ENCODE measurements at places on chromosomes 2 and 18.

- DNase-seq: peak; percentile 71
Measured at GRCh38 chr18:79950515-79951341, 725 bp downstream of the SLC66A2 start.

DNA sequence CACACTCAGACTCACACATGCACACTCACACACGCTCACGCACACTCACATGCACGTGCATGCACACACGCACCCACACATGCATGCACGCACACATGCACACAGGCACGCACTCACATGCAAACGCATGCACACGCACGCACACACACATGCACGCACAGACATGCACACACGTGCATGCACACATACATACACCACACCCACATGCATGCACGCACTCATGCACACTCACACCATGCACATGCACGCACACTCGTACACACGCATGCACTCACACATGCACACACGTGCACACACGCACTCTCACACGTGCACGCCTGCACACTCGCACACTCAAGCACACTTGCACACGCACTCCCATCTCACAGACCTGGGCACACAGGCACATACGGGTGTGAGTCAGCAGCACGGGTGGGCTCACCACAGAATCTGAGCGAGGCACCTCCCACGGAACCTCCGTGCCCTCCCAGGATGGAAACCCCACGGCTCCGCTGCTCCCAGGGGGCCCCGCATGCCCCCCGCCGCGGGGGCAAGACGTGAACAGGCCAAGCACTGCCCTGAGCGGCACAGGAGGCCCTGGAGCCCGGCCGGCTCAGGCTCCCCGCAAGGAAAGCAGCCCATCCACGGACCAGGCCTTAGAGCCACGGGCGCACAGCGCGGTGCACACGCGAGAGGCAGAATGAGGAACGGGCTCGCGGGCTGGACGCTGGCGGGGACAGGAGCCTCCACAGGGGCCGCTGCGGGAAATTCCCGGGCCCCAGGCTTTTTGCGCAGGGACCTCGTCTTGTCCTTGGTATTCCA is 8.4 kb upstream of the KCNG2 start:
- no peak for DNase-seq

DNA sequence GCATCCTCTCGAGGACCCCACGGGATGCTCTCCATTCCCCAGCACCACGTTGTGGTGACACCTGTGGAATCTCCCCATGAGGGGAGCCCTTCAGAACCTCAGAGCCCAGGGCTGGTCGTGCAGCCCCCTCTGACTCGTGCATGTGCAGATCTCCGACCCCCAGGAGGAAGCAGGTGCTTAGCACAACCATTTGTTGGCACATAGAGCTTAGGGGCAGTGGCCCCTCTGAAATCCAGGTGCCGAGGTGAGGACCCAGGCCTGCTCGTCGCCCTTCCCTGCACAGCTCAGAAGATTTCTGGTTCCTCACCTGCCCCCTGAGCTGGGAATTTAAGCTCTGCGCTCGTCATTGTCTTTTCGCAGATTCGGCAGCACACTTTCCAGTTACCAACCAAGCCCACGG is 1.3 kb upstream of the OTOS start:
- no peak for DNase-seq

- DNase-seq: no peak
Measured at GRCh38 chr2:148503516-148503915, 141.0 kb upstream of the EPC2 start.

DNA sequence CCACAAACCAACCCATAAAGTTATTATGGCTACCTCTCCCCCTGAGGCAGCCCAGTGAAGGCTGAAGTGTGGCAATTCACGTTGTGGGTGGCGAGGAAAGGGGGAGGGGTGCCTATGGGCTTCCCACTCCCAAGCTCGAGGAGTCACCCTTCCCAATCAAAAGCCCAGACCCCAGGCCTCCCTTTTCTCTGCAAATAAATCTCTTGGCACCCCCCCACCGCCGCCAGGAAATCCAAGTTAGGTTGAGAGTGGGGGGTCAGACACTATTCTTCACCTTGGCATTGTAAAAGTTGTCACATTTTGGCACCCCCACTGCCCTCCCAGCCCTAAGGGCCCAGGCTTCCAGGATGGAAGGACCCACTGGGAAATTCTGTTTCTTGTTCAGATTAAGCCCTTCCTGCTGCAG is 6.9 kb downstream of the ANKRD53 start:
- DNase-seq: no peak

GRCh38 chr2:240365971-240366471 is 69.4 kb upstream of the GPC1 start:
- no peak for DNase-seq

- peak; percentile 5 for DNase-seq
Measured at GRCh38 chr18:28963481-28963880, 786.6 kb upstream of the CDH2 start.

- peak; percentile 11 for DNase-seq
Measured at GRCh38 chr2:9030841-9031240, 27.4 kb upstream of the MBOAT2 start.

DNA sequence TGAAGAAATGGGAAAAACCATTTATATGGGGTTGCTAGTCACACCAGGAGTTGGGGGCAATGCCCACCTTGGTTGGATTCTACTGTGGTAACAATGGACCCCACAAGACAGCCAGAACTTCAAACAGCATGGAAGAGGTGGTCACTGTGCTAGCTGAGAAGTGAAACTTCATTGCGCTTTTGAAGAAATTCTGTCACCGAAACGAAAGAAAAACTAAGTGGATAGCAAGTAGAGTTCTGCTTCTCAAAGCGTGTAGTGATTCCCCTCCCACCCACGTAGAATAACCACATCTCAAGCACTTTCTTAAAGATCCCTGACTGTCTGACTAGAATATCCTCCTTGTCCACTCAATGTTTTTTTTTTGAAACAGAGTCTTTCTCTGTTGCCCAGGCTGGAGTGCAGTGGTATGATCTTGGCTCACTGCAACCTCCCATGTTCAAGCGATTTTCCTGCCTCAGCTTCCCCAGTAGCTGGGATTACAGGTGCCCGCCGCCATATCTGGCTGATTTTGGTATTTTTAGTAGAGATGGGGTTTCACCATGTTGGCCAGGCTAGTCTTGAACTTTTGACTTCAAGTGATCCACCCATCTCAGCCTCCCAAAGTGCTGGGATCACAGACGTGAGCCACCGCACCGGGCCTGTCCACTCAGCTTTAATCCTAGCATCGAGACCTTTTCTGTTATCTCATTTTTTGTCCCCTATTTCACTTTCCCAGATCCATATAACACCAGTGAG is 30.1 kb upstream of the CCL20 start:
- DNase-seq: no peak

- peak; percentile 43 for DNase-seq
Measured at GRCh38 chr2:170554278-170554955, 160.7 kb upstream of the SP5 start.

- DNase-seq: no peak
Measured at GRCh38 chr18:32445846-32446245, 24.8 kb downstream of the GAREM1 start.

- no peak for DNase-seq
Measured at GRCh38 chr18:50092245-50092805, 102.6 kb downstream of the MYO5B start.

- DNase-seq: peak; percentile 40
Measured at GRCh38 chr18:74476140-74476539, 19.0 kb upstream of the DIPK1C start.

DNA sequence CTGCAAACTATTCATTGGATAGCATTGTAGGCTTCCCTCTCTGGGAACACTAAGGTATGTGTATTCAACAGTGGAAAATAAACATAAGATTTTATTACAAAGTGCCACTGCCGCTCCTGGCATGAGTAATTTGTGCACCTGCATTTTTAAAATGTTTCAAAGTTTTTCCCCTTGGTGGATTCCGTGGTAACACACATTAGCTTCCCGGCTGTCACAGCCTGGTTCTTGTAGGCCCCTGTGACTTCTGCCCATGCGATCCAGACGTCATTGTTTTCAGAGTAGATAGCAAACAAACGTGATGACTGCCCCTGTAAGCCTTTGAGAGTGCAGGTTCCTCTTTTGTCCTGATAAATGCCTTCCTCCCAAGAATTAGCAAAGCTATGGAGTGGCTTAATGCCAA is 421.0 kb downstream of the ZNF521 start:
- no peak for DNase-seq

GRCh38 chr2:191376981-191377629 is 131.9 kb downstream of the MYO1B start:
- DNase-seq: peak; percentile 87

- peak; percentile 73 for DNase-seq
Measured at GRCh38 chr2:164538240-164538866, 82.9 kb downstream of the GRB14 start.

DNA sequence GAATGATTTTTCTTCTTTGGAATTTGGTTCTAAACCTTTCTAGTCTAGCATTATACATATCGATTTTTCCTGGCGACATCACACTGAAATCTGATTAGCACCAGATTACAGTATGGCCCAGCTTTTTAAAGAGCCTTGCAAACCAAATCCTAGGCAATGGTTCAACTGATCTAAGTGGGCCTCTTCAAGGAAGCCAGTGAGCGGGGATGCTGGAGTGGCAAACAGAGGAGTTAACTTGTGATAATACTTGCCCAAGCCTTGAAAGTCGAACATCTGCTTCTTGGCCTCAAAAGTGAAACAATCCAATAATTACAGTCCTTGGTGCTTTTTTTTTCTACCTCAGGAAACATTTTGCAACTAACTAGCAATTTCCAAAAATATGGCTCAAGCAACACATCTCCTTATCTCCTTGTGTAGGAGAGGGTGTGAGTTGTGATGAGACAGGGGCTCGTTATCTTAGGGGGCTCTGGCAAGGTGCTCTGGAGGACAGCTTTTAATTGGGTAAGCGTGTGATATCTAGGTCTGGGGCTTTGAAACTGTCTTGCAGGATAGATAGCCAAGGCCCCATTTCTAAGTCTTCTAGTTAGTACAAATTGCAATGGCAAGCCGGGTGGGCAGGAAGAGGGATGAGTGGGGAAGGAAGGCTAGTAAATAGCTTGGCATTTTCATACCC is 240.2 kb upstream of the CCDC68 start:
- peak; percentile 4 for DNase-seq

DNA sequence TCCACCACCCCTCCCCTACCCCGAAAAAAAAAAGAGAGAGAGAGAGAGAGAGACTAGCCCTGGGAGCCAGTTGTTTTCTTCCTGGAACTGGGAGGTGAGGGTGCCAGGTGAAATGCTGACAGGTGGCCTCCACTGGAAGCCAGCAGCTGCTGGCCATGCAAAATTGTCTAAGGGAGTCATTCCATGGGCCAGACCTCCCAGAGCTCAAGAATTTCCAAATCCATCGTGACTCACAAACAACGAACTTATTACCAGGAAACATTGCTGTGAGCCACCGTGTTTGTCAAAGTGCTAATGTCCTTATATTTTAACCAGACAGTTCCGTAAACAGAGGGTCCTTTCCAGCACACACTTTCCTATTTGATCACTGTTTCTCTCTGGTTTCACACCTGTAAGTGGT is 68.5 kb upstream of the PID1 start:
- DNase-seq: peak; percentile 65

DNA sequence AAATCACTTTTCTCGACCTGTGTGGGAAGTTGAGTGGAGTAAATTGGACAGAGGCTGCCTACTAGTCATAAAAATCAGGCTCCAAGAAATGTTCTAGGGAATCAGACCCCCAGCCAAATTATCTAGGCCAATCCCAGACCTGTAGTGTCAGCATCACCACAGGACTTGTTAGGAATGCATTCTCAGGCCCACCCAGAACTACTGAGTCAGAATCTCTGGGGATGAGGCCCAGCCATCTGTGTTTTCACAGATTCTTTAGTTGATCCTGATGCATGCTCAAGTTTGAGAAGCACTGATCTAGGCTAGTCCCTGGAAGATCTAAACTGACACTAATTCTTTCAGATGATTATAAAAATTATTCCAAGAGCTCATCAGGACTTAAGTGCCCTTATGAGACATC is 434.0 kb upstream of the MEIS1 start:
- DNase-seq: no peak

GRCh38 chr2:157696036-157696435 is 67.4 kb upstream of the ACVR1C start:
- DNase-seq: peak; percentile 26

GRCh38 chr2:200913654-200914053 is 24.5 kb downstream of the NIF3L1 start:
- peak; percentile 73 for DNase-seq

DNA sequence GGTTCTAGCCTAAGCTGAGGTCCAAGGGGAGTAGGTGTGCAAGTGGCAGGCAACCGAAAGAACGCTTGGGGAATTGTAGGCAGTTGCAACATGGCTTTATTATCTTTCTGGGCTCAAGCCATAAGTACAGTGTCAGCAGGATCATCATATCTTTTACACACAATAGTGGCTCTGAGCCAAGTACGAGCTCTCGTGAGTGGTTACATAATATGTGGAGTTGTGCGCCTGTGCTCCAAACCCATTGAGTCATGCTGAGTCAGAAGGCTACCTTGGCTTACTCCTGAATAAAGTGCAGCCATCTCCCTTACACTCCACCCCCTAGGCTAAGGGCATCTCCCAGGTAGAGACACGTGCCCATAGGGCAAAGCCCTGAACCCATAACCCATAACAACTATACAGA is 233.9 kb downstream of the SATB2 start:
- no peak for DNase-seq

DNA sequence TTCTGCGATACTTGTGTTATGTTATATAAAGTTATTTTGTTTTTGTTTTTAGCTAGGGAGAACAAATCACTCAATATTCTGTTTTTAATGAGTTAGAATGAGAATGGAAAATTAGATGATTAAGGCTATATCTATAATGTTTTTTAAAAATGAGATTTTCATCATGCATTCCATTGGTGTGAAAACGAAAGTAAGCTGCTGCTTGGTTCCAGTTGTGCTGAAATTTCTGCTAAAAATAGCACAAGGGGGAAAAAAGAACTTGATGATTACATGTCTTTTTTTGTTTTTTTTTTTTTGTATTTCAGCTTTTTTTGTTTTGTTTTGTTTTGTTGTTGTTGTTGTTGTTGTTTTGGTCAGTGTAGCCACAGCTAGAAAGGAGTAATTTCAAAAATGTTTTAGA is 242.6 kb upstream of the KCNJ3 start:
- peak; percentile 14 for DNase-seq

GRCh38 chr2:207265869-207266268 is 100.1 kb upstream of the KLF7 start:
- DNase-seq: no peak

- DNase-seq: no peak
Measured at GRCh38 chr2:44769349-44770011, 172.0 kb upstream of the SIX3 start.

DNA sequence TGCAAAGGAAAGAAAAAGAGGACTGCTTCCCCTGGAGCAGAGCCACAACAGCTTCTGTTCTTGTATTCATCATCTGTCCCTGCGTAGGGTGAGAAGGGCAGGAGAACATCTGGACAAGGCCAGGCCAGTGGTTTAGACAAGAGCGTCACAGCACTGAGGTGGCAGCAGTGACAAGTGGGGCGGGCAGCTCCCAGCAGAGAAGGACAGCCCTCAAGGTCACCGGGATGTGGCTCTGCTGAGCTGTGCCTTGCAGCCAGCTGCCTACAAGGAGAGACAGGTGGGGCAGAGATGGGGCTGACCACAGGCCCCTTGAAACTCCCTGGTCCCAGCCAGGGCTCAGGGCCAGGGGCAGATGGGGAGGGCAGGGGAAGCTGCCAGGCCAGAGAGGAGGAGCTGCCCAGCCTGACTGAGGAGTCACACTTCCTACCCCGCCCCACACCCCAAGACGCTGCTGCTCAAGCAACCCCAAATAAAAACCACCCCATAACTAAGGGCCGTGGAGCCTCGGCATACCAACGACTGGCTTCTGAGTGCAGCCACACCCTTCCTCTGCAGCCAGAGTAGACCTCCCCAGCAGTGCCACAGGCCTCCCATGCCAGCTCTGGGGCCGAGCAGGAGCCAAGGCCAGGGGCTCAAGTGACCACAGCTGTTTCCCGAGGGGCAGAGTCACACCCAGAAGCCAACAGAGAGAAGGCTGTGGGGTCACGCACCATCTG is 5.4 kb downstream of the RAB11FIP5 start:
- DNase-seq: peak; percentile 72

- no peak for DNase-seq
Measured at GRCh38 chr18:36388310-36388709, 90.8 kb downstream of the FHOD3 start.

Measured in GM03348 (cell line).